ENCODE measurements at places on chromosomes 11 and 22.

- DNase-seq: no peak
These were observed 34.7 kb downstream of the GALNT18 start for GRCh38 chr11:11587122-11587521.

DNA sequence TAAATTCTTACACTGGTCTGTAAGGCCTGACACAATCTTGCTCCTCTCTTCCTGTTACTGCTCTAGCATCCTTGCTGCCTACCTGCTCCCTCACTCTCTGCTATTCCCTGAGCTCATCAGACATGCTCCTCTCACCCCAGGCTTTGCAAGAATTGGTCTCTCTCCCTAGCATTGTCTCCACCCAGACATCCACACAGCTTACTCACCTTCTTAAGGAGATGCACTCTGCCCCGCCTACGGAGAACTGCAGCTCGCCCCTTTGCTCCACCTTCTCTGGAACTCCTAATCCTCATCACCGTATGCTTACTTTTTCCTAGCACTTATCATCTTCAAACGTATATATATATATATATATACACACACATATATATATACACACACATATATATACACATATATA, 23.3 kb upstream of the TMPRSS5 start:
- DNase-seq: no peak

DNA sequence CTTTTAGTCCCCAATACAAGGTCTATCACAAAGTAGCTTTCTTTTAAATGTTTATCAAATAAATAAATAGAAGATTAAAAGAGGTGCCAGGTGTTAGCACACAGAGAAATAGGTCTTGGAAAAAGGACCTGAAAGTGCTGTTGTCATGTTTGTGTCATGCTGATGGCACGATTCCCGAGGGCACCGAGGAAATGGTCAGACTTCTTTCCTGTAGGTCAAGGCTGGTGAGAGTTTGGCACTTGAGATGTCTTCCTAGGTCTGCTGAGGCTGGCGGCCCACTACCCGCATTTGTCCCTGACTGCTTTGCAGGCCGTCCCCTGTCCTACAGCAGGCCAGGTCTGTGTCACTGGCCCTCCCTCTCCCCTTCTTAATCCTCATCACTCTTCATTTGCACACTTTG, 112.1 kb downstream of the ATXN10 start:
- DNase-seq: no peak

GRCh38 chr11:110283862-110284261, 12.6 kb downstream of the RDX start:
- DNase-seq: no peak

DNA sequence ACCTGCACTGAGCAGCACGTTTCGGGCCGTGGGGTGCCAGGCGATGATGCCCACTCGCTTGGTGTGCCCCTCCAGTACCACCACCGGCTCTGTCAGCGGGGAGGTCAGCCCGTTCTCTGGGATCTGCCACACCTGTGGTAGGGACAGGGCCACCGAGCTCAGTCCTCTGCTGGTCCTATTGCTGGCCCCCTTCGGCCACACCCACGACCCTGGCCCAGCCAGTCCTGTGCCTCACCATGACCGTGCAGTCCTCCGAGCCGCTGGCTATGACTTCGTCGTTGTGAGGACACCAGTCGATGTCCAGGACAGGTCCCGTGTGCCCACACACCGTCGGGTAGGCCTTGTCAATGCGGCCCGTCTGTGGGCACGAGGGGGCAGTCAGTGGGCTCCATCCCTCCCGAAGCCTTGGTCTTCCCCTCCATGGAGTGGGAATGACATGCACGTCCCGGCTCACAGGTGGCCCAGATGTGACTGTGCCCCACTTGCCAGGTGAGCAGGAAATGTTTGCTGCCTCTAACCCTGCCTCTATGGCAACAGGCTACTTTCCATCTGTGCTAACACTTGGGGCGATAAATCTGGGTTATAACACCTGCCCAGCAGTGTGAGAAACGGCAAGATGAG, 1.4 kb downstream of the CORO1B start:
- DNase-seq: no peak

GRCh38 chr22:30212996-30213441, 33.5 kb downstream of the LIF start:
- DNase-seq: no peak

- DNase-seq: no peak
These were observed 15.3 kb upstream of the CWF19L2 start for GRCh38 chr11:107472966-107473365.

- peak; percentile 1 for DNase-seq
These were observed 318.7 kb downstream of the BUD13 start for GRCh38 chr11:116454020-116454645.

GRCh38 chr11:45178890-45179671, 32.6 kb downstream of the PRDM11 start:
- DNase-seq: no peak

- DNase-seq: no peak
These were observed 49.6 kb downstream of the COMMD9 start for GRCh38 chr11:36239636-36240035.

- no peak for DNase-seq
These were observed 21.2 kb downstream of the RFPL2 start for GRCh38 chr22:32183625-32184024.

DNA sequence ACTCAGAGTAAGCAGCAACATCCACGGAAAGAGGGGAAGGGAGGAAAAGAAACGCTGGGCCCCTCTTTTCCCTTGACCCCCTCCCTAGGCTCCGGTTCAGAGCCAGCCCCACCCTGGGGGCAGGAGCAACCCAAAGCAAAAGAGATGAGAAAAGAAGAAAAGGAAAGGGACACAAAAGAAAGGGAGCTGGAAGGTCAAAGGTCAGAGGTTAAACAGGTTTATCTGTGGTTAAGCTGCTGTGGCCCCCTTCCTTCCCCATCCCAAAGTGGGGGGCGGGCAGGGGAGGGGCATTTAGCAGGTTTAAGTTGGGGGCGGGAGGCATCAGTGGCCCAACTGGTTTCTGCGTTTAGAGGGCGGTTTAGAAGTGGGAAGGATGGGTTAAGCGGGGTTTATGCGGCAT, 35.6 kb downstream of the SLC22A12 start:
- DNase-seq: no peak

DNA sequence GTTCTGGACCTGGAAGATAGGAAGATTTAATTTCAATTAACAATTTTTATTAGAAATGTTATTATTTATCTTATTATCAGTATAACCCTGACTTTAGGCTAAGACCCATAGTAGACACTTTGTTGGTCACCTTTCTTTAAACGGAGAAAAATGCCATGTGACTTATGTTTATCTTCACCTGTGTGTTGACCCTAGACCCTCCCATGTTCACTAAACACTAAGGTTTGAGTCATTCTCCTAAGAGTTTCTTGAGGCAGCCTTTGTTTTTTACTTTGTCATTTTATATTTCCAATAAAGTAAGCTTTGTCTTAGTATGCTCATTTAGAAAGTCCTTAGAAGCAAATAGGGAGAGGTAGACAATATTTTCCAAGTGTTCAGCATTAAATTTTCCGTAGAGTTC, 771.7 kb downstream of the METTL15 start:
- no peak for DNase-seq

- DNase-seq: no peak
These were observed 46.5 kb upstream of the FIBIN start for GRCh38 chr11:26947379-26947844.

DNA sequence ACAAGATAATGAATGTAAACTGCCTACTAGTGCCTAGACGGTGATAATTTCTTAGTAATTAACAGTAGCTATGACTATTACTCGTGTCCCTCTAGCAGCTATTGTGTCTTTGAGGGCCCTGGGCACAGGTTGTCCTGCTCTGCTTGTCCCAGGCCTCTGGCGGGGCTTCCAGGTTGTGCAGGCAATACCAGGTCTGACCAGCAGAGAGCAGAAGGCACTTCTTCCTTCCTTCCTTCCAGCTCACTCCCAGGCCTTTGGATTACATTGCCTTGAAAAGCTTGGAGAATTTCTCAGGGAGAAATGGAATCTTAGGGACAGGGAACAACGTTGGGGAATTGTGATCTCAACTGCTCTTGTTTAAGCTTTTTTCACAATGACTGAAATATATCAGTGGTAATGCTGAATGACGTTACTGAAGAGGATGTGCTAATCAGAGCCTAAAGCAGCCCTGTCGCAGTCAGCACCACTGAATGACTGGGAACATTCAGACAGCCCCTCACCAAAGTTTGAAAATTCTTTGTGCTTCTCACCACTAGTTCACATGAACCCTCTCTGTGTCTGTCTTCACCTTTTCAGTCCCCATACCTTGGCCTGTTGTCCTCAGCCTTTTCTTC, 8.4 kb upstream of the CCKBR start:
- peak; percentile 30 for DNase-seq

- no peak for DNase-seq
These were observed 41.5 kb downstream of the SHANK2 start for GRCh38 chr11:71210861-71211260.

DNA sequence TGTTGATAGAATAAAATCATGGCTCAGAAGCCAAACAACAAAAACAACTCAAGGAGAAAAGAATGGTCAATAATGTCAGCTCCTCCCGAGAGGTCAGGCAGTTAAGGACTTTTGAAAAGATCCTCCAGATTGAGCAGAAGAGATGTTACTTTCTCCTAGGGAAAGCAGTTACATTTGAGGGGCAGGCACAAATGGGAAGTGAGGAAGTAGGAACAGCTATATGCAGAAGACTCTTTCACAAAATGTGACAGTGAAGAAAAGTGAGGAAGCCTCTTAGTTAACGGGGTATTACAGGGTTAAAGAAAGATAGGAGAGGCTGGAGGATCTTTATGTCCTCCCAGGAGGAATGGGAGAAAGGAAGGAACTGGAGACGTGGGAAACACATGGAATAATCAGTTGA, 3.4 kb downstream of the DCHS1 start:
- no peak for DNase-seq

GRCh38 chr11:8321876-8322275, 58.2 kb upstream of the LMO1 start:
- no peak for DNase-seq

- DNase-seq: peak; percentile 55
These were observed 1.0 kb downstream of the PCNX3 start for GRCh38 chr11:65616575-65617001.

GRCh38 chr11:78201096-78201818, 12.5 kb downstream of the USP35 start:
- DNase-seq: no peak

DNA sequence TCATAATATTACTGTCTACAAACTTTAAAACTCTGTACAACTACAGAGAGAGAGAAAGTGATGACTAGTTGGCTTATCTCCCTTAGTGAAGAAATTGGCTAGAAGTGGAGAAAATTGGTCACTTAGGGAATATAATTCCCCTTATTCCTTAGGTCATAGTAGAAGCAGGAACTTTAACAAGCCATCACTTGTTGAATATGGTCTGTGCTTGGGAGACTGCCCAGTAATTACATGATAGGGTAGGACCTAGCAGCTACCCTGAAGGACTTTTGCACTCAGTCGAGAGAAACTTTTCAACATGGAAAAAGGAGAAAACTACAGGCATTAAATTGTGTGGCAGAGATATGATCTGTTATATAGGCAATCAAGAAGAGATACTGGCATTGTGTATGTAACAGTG, 576.5 kb upstream of the CCDC90B start:
- DNase-seq: no peak

GRCh38 chr11:71125150-71125549, 127.2 kb downstream of the SHANK2 start:
- DNase-seq: no peak

GRCh38 chr11:85316967-85317366, 310.2 kb downstream of the DLG2 start:
- DNase-seq: no peak

DNA sequence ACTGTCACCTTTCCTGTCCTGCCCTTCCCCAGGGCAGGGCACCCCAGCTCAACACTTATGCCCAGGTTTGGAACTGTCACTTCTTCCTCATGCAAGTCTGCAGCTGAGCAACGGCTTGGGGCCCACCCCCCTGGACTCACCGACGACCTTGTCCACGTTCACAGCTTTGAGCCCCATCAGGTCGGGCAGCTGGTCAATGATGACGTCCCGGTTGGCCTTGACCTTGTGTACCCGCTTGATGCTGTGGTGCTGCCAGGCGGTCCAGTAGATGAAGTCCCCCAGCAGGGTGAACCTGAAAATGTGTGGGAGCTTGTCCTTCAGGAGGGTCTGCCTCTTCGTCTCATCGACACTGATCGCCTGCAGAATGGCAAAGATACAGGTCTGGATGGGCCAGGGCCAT, 135.0 kb downstream of the CRYBB2 start:
- no peak for DNase-seq

- no peak for DNase-seq
These were observed 131.6 kb upstream of the B3GAT1 start for GRCh38 chr11:134543645-134544044.

Measured in T-helper 2 cell (primary cell).